ENCODE measurements at places on chromosomes 6 and 20.

GRCh38 chr6:91173186-91173585, 586.3 kb upstream of the MAP3K7 start:
- no peak overlapping the region for H3K27ac ChIP-seq
- H3K36me3 ChIP-seq: no peaks in the 10 kb centered on the region
- no peak overlapping the region for H3K4me3 ChIP-seq
- H3K27me3 ChIP-seq: peaks cover 67% of the 10 kb centered on the region
- no peaks in the 10 kb centered on the region for H3K4me1 ChIP-seq

DNA sequence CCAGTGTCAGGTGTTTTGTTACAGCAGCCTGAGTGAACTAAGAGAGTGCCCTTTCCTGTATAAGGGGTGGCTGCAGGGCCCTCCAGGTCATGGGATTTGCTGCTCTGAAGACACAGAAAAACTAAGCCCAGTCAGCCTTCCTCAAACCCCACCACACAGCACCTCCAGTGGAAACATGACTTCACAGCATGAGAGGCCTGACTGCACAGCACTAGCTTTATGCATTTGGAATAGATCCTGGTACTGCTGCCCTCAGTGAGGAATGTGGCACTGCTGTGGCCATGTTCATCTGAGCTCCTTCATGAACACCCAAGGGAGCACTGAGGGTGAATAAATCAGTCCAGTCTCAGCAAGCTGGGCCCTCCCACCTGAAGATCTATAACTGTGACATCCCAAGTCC, 296.1 kb upstream of the FOXQ1 start:
- no peak overlapping the region for H3K27ac ChIP-seq
- H3K4me1 ChIP-seq: no peaks in the 10 kb centered on the region
- no peak for DNase-seq
- H3K4me3 ChIP-seq: no peak overlapping the region
- H3K27me3 ChIP-seq: peaks cover 2% of the 10 kb centered on the region
- no peaks in the 10 kb centered on the region for H3K36me3 ChIP-seq

GRCh38 chr6:146544616-146545182, 1.1 kb downstream of the RAB32 start:
- H3K4me3 ChIP-seq: peak overlapping the region; percentile 94
- H3K36me3 ChIP-seq: peaks cover 11% of the 10 kb centered on the region
- peak; percentile 6 for DNase-seq
- peak overlapping the region; percentile 97 for H3K27ac ChIP-seq
- peaks cover 24% of the 10 kb centered on the region for H3K4me1 ChIP-seq

- peaks cover 18% of the 10 kb centered on the region for H3K4me1 ChIP-seq
- no peak overlapping the region for H3K4me3 ChIP-seq
- no peak overlapping the region for H3K27ac ChIP-seq
- H3K36me3 ChIP-seq: peaks cover 36% of the 10 kb centered on the region
Observed at GRCh38 chr20:32333988-32334885, 23.9 kb upstream of the ASXL1 start.

DNA sequence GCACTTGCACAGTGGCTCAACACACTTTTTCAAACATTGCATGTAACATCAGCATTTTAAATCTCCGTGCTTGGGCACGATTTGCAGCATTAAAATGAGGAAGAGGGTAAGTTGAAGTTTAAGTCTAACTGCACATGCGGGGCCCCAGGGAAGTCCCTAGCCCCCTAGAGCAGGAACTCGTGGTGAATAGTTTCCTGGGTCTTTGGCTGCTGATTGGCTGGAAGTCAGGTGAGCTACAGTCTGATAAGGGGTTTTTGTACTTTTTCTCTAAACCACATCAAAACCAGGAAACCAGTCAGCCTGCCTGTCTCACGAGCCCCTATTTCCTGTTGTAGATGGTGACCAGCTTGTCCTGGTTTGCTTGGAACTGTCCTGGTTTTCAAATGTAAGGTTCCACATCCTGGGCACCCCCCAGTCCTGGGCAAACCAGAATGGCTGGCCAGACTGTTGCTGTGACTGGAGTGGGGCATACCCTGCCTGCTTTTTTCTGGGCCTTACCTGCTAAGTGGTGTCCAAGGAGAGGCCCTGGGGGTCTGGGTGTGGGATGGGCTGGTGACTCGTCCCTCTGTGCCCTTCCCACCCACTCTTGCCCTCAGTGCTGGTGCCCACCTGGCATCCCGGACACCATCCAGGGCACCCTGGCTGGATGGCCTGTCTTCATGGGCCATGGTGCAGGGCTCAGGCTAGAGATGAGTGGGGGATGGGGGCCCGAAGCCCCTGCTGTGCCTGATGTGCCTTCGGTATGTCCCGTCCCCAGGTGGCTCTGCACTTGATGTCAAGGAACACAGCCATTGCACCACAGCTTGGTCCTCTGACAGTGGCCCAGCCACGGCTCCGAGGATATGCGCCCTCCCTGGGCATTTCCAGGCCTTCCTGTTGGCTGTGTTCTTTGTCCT, 31.8 kb downstream of the SUN5 start:
- peaks cover 11% of the 10 kb centered on the region for H3K27me3 ChIP-seq
- DNase-seq: no peak
- H3K36me3 ChIP-seq: no peaks in the 10 kb centered on the region
- H3K4me1 ChIP-seq: no peaks in the 10 kb centered on the region
- no peak overlapping the region for H3K4me3 ChIP-seq

DNA sequence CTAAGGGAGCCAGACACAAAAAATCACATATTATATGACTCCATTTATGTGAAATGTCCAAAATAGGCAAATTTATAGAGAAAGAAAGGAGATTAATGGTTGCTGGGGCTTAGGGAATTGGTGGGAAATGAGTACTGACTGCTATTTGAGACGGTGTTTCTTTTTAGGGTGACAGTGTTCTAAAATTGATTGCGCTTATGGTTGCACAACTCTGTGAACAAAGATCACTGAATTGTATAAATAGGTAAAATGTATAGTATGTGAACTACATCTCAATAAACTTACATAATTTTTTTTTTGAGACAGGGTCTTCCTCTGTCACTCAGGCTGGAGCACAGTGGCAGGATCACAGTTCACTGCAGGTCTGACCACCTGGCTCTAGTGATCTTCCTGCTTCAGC, 45.4 kb downstream of the REV3L start:
- no peak overlapping the region for H3K27ac ChIP-seq
- H3K4me3 ChIP-seq: no peak overlapping the region
- H3K36me3 ChIP-seq: peaks cover 19% of the 10 kb centered on the region
- H3K4me1 ChIP-seq: no peaks in the 10 kb centered on the region
- H3K27me3 ChIP-seq: no peaks in the 10 kb centered on the region

DNA sequence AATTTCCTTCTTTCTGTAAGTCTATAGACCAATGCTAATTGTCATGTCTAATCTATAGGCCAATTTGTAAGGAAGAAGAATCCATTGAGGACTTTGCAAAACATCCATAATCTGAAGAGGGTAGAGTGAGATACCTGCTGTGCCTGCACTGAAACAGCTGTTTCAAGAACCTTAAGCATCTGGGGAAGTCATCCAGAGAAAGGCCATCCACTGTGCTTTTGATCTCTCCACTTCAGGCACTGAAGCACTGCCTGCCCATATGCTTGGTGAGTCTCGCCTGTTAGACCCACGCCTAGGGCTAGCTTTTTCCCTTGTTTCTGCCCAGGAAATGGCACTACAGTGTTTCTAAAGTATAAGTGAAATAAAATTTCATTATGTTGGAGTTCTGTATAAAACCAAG, 921.8 kb upstream of the EPHA7 start:
- no peaks in the 10 kb centered on the region for H3K27me3 ChIP-seq
- no peaks in the 10 kb centered on the region for H3K36me3 ChIP-seq
